Renal cortex interstitium (tissue), 15 donors: ENCODE measurements at places on chromosomes 1 and 21.

DNA sequence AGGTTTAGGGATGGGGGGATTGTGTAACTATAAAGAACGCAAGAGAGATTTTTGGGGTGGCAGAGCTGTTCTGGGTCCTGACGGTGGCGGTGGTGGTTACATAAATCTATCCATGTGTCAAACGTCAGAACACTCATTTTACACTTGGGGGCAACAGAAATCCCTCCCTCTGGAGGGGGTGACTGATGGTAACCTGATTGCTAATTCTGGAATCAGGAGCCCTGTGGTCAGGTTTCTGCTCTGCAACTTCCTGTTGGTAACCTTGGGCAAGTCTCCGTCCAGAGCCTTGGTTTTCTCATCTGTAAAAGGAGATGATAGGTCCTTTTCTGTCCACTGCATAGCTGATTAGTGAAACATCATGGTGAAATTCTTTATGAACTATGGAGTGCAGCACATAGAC lies 40.9 kb downstream of the ALPL start:
- DNase-seq: no peak

DNA sequence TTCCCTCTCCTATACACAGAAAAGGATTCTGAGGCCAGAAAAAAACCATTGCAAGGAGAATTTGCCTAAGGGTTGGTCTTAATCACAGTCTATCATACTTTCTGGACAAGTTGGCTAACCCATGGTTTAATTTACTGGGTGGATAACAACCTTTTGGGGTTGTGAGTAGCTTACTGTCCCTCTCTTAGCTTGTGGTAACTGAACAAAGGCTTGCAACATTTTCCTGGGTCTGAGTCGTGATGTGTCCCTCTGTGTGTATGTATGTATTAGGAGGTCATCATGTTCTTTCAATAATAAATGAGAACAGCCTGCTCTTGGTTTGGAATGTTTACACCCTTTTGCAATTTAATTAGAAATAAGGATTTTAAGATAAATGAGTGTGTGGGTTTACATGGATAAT lies 36.7 kb downstream of the PAPPA2 start:
- no peak for DNase-seq

GRCh38 chr1:195530961-195531360 lies 1077.3 kb downstream of the KCNT2 start:
- DNase-seq: no peak

- no peak for DNase-seq
Measured at GRCh38 chr1:206591226-206591625, 21.0 kb downstream of the EIF2D start.

DNA sequence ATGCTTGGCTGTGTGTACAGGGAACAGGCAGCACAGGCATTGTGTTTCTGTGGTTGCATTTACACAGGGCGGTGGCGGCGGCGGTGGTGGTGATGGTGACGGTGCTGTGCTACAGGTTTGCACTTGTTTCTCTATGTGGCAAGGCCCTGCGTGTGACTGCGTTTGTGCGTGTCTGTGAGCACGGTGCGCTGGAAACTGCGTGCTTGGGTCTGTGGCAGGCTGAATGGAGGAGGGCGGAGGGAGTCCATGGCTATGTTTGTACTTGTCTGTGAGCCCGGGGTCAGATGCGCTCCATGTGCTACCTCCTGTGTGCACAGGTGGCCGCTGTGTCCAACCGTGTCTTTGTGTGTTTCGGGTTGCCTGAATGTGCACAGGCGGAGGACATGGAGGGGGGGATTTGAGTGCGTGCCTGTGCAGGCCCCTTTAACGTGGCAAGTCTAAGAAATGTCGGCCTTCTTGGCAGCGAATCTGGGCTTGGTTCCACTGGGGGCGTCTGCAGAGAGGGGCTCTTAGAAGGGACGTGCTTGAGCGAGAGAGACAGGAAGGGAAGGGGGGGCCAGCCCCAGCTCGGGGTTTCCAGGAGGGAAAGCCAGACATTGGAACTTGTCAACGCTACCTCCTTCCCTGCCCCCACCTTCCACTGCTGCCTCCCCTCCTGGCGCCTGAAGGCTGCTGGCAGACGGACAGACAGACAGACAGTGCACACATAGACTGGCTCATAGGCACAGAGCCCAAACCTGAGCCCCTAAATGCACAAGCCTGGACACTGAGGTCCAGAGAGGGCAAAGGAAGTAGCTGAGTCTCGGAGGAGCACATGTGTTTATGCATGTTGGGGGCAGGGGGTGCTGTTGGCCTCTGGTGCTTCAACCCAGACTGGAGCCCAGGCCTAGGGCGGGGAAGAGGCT lies 32.7 kb upstream of the WASF2 start:
- no peak for DNase-seq

DNA sequence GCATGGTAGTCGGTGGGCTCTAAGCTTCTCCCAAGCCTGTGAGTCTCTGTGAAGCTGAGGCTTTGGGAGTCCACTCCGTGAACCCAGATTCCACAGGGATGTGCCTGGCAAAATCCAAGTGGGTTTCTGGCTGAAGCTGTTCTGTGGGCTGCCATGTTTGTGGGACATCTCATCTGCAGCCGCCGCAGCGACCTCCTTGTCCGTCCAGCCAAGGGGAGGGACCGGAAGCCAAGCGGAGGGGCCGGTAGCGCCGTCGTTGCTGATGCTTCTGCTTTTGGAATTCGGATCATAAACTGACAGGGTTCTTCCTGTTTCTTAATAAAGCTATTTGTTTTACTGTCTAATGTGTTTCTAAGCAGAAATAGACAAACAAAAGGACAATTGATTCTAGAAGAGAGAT lies 13.3 kb downstream of the KIF26B start:
- no peak for DNase-seq
